ENCODE measurements at places on chromosomes 2 and 18.
A peak's percentile ranks its signal among the peaks of the same experiment; 100 is the strongest.

- no peak for DNase-seq
Observed at GRCh38 chr18:49692906-49693716, 120.2 kb downstream of the ACAA2 start.

DNA sequence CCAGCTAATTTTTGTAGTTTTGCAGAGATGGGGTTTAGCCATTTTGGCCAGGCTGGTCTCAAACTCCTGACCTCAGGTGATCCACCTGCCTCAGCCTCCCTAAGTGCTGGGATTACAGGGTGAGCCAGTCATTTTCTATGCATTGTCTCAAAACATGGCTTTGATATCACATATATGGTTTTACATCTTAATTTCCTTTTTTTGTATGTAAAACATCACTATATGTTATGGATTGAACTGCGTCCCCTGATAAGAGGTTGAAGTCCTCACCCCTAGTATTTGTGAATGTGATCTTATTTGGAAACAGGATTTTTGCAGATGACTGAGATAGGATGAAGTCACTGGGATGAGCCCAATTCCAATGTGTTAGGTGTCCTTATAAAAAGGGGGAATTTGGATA lies 89.8 kb upstream of the MYCN start:
- DNase-seq, result no peak

GRCh38 chr2:39545957-39546356 lies 108.9 kb upstream of the MAP4K3 start:
- DNase-seq, result no peak

DNA sequence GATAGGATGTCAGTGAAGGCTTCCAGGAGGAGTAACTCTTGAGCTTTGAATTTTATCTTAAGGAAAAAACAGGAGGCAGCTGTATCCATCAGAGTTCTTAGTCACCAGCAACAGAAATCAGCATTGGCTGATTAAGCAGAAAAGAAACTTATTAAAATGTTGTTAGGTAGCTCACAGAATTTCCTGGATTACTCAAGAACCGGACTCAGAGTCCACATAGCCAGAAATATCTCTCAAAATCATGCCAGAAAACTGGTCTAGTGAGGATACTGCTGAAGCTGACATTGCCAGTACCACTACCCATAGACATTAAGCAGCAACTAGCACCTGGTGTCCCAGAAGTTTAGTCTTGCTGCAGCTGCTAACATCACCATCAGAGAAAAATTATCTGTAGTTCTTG lies 10.1 kb upstream of the AFTPH start:
- DNase-seq, result no peak

DNA sequence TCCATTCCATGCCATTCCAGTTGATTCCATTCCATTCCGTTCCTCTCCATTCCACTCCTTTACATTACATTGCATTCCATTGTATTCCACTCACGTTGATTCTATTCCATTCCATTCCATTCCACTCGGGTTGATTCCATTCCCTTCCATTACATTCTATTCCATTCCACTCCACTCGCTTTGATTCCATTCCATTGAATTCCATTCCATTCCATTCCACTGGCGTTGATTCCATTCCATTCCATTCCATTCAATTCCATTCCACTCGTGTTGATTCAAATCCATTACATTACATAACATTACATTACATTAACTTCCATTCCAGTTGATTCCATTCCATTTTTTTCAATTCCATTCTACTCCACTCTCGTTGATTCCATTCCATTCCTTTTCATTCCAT lies 1142.8 kb downstream of the RPIA start:
- DNase-seq, result no peak

DNA sequence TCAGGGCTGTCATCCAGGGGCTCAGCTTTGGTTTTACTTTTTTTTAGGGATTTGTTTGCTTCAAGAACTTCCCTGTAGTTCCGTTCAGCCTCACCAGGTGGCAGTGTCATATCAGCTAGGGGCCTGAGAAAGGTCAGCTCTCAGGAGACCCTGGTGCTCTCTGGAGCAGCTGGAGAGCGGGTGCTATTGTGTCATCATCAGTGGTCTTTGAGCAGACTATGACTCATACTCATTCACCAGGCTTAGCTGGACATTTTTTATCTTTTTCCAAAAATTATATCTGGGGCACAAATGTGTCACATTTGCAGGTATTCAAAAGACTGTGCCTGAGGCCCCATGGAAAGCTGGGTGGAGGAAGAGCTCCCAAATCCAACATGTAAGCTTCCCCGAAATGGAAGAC lies 24.4 kb downstream of the ZNF892 start:
- peak; percentile 8 for DNase-seq

DNA sequence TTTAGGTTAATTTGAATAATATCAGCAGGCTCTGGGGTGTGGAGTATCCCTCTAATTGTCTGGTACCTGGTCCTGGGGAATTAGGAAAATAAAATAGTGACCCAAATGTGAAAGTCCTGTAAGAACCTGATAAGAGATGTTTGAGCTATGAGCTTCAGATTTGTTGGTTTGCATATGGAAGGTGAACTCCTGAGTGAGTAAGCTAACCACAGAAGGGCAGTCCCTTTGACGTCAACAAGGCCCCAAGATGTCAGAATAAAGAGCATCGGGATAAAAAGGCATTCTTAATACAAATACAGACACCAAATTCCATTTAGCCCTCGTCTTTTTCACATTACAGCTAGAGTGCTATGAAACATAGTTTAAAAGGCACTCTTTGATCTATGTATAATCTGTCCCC lies 1366.3 kb upstream of the TMEFF2 start:
- no peak for DNase-seq

DNA sequence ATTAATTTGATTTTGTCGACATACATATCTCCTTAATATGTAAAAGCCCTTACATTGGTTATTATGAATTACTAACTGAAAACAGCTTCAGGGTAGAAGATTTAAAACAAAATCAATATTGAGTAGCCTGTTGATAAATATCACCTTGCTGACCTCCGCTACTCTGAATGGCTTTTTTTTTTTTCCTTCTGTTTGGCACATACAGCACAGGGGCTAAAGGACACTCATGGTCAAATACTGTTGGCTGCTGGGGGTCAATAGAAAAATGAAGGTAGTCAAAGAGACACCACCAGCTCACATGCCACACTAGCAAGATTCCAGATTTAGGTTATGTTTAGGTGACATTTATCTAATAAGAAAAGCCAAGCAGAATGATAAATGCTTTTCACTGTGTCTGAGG lies 1642.4 kb upstream of the SLC39A10 start:
- DNase-seq, result no peak

DNA sequence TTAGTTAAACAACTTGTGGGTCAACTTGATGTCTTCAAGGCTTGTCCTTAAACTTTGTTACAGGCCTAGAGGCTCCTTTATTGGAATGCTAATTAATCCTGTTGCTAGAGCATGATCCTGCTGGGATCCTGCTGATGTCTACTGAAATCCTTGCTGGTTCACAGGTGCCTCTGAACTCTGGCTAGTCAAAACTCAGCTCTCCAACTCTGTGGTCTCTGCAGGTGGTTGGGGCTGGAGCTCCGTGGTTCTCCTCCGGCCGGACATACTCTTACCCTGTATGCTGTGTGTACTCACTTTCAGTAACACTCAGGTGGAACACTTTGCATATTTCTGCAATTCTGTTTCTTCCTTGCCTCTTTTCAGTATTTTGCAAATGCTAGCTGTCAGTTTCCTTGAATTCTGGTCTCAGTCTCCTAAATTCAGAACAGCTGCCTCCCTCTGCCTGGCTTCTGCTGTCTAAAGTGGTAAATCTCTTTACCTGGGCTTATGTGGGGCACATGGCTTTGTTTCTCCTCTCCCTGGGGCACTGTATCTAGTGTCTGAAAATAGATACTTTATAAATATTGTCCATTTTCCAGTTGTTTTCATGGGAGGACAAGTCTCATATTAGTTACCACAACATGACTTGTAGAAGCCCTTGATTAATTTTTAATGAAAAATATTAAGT lies 113.0 kb downstream of the ATP9B start:
- no peak for DNase-seq

GRCh38 chr2:151063271-151063670 lies 198.4 kb downstream of the RBM43 start:
- DNase-seq, result no peak

- DNase-seq, result no peak
Observed at GRCh38 chr2:74593826-74594772, 39.6 kb downstream of the DOK1 start.

GRCh38 chr18:26476697-26477096 lies 71.7 kb downstream of the KCTD1 start:
- DNase-seq, result no peak

GRCh38 chr2:217709478-217710210 lies 293.2 kb downstream of the TNS1 start:
- DNase-seq, result no peak
